Activated T-helper 2 cell treated with anti-CD3 and anti-CD28 coated beads, Interferon-gamma antibody, Interleukin-2, Interleukin-4, amounts not matched to agents 10 μg/mL and 5 μg/mL and 100 μg/mL, durations not matched to agents 14 hours and 24 hours and 36 hours (primary cell): ENCODE measurements at places on chromosomes 4 and X.

- DNase-seq, result no peak
Observed at GRCh38 chrX:31166416-31166815, 94.6 kb upstream of the FTHL17 start.

- DNase-seq, result no peak
Observed at GRCh38 chrX:149652232-149652981, 20.8 kb upstream of the TMEM185A start.

- peak; percentile 13 for DNase-seq
Observed at GRCh38 chrX:9340598-9341290, 124.1 kb upstream of the TBL1X start.

- DNase-seq, result no peak
Observed at GRCh38 chr4:53240573-53240972, 125.3 kb downstream of the SCFD2 start.

GRCh38 chrX:142576615-142577014, 371.5 kb upstream of the MAGEC2 start:
- no peak for DNase-seq

- DNase-seq, result no peak
Observed at GRCh38 chr4:183830438-183830985, 74.6 kb upstream of the STOX2 start.

DNA sequence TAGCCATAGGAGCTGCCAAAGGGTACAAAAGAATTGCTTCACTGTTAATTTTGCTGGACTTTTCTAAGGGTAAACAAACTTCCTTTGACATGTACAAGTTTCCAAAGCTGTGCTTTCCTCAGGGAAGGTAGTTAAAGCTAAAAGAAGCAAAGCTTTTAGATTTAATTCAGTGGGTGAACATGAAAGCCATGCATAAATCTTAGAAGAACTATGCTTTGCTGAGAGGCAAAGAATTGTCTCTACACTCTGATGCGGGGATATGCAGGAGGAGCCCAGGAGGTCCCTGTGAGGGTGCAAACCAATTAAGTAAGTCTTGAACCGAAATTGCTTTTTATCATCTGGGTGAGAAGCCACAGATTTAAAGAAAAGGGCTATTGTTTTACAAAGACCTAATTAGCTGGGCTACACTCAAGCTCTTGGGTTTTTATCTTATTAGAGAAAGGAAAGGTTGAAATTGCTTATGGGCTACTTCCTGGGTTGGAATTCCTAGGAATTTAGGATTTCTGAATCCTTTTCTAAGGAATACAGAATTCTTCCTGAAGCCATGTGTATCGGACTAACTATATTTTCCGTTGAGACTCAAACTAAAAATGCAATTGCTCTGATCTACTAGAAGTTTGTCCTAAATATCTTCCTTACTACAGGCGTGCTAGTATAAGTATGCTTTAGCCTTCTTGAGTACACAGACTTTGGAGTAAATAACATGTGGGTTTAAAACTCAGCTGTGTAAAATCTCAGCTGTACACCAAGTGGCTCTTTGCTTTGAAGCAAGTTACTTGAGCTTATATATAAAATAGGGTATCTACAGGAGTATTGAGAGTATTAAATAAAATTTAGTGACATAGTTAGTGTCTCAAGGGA, 188.4 kb upstream of the ANK2 start:
- no peak for DNase-seq

DNA sequence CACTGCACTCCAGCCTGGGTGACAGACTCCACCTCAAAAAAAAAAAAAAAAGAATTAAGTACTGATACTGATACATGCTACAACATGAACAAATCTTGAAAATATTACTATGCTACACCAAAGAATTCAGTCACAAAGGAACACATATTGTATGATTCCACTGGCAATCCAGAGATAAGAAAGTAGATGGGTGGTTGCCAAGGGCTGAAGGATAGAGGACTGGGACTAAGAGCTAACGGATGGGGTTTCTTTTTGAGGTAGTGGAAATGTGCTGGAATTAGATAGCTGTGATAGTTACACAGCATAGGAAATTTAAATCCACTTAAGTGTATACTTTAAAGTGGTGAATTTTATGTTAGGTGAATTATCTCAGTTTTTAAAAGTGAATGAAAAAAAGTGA, 12.5 kb downstream of the ATP11C start:
- no peak for DNase-seq

- peak; percentile 29 for DNase-seq
Observed at GRCh38 chr4:108619372-108620100, 840 bp upstream of the RPL34 start.

DNA sequence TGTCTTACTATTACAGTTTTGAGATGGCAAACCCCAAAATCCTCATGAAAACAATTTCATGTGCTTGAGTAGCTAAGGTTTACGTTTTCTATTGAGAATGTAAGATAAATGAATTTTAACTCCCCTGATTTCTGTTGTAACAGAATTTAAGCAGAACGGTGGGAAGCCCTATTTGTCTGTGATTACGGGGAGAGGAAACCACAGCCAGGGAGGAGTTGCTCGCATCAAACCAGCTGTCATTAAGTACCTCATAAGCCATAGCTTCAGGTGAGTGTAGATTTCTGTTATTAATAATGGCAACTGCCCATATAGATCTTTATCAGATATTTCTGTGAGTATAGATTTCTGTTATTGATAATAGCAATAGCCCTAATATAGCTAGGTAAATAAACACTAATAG, 44.2 kb upstream of the RHOH start:
- no peak for DNase-seq
